Stimulated activated CD4-positive, alpha-beta T cell treated with anti-CD3 and anti-CD28 coated beads, Interleukin-1b, Interleukin-23, amount 100 ng/mL, for 48 hours (primary cell): ENCODE measurements at places on chromosomes 6 and 20.
A peak's percentile ranks its signal among the peaks of the same experiment; 100 is the strongest.

- no peak for DNase-seq
Observed at GRCh38 chr6:113809826-113810225, 47.3 kb upstream of the MARCKS start.

- DNase-seq: peak; percentile 37
Observed at GRCh38 chr20:32823078-32823477, 3.3 kb downstream of the MAPRE1 start.

- DNase-seq: peak; percentile 92
Observed at GRCh38 chr6:149717588-149718458, at the start of gene LATS1. TSS of gene LATS1 (minus strand) at chr6:149718101. CDS start at chr6:149702126, 15,975 bp downstream.

GRCh38 chr6:47162793-47163192, 120.7 kb upstream of the ADGRF1 start:
- DNase-seq: no peak

DNA sequence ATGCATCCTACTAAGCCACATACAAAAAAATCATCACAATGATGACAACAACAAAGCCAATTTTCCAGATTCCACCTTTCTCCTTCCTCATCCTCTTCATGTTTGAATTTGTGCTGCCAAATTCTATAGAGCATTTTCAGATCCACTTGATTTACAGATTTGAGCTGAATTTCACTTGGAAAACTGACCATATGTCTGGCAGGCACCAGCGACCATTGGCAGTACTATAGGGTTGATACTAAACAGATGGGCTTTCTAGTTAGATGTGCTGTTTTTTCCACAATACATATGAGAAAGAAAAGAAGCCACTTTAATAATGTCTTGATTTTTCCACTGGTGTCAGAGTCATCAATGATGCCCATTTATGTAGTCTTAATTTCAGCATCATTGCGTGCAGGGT, 127.0 kb downstream of the PHACTR3 start:
- DNase-seq: no peak

- DNase-seq: no peak
Observed at GRCh38 chr6:80468398-80468797, 361.9 kb downstream of the BCKDHB start.

- no peak for DNase-seq
Observed at GRCh38 chr6:138343112-138343511, 34.6 kb upstream of the SMIM28 start.

GRCh38 chr6:146892613-146893401, 294.0 kb downstream of the ADGB start:
- no peak for DNase-seq

- DNase-seq: no peak
Observed at GRCh38 chr6:158476389-158476788, 83.5 kb upstream of the TMEM181 start.

GRCh38 chr6:121651420-121651819, 216.0 kb downstream of the GJA1 start:
- no peak for DNase-seq

- no peak for DNase-seq
Observed at GRCh38 chr6:33455051-33455450, 675 bp downstream of the ZBTB9 start.
